RPMI7951 (cell line): ENCODE measurements at places on chromosomes 3 and 15. TPM values are rescaled to one million over a fixed set of nuclear protein-coding genes. Genes with fewer than 3 reads are reported as not detected.

DNA sequence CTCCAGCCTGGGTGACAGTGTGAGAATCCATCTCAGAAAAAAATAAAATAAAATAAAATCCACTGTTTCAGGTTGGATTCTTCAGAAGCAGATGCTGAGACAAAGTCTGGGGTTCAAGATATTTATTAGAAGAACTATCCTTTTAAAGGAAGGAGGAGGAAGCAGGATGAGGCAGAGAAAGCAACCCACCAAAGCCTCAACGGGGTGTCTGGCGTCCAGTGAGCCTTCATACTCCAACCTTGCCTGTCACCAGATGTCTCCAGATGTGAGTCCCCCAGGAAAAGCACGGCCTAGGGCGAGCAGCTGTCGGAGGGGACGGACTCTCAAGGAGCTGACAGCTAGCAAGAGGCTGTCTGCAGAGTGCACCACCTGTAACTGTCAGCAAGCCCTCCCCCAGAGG lies 37.3 kb downstream of the MB21D2 start:
- no peak for DNase-seq

DNA sequence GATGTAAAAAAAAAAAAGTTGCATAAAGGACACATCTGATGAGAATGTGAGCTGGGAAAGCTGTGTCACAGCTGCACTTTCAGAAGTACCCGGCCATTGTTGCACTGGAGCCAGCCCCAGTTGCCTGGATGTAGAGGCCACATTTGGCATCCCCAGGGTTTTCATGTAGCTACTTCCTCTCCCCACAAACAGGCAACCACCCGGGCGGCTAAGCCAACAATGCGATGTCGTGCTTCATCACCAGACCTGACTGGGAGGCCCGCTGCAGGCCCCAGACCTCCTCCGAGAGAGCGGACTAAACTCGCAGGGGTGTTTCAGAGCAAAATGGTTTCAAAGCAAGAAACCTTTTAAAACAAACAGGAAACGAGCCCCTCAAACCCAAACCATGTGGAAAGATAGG lies 142.3 kb downstream of the TMCO5A start:
- no peak for DNase-seq

DNA sequence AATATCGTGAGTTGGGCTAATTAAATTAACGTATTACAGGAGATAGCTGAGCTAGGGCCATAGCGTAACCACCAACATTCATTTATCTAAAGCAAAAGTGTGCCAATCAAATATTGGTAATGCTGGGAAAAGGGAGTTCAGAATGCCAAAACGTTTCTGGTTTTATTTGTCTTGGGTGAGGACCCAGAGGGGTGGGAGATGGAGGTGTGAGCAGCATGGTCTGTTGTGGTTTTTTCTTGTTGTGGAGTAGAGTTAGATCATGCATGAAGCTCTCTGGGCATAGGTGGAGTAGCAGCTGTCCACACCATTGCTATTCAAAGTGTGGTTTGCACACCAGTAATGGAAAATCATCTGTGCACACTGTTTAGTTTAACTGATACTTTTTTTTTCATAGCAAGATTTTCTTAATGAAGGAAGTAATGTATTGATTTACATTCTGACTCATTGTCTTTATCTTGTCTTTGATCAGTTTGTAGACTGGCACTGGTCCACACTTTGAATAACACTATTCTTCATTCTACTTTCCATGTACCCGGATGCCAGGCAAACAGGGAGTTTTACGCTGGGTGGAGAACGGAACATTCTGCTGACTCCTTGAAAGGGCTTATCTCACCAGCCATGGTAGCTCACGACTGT lies 50.8 kb upstream of the CRTC3 start:
- DNase-seq, result peak; percentile 49

DNA sequence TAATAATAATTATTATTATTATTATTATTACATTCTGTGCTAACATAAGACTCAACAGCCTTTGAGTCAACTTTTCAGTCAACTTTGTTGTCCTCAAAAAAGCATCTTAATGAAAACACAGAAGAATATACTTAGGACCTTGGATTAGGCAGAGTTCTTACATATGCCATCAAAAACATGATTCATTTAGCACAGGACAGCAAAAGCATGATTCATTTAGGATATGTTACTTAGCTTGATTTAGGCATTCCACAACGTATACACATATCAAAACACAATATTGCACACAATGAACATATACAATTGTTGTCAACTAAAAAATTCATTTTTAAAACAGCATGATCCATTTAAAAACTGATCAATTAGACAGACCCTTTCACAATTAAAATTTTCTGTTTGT lies 213.0 kb downstream of the FMN1 start:
- DNase-seq, result peak; percentile 31

DNA sequence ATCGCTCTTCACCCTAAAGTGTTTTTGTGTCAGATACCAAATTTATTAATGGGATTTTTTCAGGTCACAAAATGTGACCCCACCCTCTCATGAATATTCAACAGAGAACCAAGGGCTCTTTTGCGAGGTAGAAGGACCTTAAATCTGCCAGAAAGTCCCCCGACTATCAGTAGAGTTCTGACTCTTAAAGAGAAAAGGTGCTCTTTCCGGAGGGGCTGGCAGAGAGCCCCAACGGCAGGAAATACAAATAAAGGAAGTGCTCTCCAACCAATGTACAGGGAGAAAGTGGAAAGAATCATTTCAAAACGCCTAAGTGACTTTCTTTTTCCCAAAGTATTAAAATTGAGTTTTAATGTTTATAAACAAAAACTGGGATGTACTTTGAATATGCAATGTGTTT lies 517.2 kb downstream of the FOXP1 start:
- DNase-seq, result no peak

- no peak for DNase-seq
Measured at GRCh38 chr3:63945558-63946096, 33.4 kb upstream of the SCAANT1 start.

DNA sequence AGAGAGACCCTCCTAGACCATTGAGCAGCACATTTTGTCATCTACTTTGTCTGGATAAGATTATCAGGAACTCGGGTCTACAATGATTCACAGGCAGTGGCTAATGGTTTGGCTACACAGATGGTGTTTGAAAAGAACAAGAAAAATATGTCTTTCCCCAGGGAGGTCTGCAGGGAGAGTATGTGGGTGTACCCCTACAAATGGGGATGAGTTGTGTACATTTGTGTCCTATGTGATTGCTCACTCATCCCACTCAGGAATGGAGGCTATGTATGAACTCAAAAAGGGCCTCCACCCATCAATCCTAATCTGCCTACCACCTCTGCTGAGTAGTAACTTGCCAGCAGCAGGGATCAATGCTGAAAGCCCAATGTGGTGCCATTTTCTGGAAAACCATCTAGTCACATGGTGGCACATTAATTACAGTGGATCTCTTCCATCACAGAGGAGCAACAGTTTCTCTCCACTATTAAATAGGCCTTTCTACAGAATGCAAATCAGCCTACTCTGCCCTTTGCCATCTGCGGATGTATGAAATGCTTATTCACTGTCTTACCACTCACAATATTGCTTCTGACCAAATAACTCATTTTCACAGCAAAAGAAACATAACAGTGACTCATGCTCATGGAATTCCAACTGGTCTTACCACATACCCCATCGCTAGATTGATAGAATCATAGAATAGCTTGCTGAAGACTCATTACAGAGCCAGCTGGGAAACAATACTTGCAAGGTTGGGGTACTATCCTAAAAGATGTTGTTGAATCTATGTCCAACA lies 48.3 kb upstream of the TRIM42 start:
- DNase-seq, result peak; percentile 96

- no peak for DNase-seq
Measured at GRCh38 chr3:6929918-6930317, 69.0 kb downstream of the GRM7 start.

DNA sequence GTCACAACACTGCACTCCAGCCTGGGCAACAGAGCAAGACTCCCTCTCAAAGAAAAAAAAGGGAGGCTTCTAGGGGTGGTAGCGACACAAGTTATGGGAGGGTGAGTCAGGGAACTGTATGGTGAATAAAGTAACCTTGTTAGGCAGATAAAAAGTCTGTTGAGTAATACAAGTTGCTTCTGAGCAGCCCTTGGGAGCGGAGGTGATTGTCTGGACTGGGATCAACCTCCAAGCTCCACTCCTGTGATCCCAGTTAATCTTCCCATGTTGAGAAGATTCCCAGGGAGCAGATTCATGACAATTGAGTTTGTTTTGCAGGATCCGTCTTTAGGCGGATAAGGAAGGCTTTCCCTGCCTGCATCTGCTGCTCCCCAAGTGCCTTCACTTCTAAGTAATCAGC lies 335.9 kb downstream of the THSD4 start:
- DNase-seq, result no peak

DNA sequence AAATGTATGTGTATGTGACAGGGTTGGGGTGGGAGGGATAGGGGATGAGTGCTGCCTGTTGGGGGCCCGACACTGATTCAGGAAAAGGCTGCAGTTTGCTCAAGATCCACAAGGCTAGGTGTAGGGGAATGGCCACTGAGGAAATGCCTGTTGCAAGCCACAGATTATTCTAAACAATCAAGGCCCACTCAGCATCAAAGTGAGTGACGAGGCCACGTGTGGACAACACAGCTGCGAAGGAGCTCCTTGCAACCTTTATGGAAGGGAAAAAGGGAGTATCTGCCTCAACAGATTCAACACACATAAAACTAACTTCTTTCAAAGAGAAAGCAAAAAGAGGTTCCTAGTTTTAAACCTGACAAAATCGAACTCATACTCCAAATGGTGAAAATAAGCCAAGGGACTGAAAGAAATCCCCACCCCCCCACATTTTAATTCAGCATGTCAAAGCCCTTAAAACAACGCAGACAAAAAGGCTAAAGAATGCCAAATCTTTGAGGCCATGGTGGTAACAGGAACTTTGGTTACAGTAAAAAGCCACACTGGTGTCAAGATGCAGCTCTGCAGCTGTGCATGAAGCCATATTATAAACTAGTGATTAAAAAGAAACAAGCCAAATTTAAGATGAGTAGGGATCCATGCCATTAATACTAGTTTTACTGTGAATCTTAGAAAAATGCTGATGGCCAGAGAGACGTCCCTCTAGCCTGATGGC lies 3.6 kb downstream of the POLG start:
- DNase-seq, result no peak

DNA sequence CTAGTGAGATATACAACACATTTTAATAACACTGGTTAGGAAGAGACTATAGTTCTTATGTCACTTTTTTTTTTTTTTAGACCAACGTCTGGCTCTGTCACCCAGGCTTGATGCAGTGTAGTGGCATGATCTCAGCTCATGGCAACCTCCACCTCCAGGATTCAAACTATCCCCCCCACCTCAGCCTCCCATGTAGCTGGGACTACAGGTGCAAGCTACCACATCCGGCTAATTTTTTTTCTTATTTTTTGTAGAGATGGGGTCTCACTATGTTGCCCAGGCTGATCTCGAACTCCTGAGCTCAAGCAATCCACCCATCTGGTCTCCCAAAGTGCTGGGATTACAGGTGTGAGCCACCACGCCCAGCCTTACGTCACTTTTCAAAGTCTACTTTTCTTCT lies 100.8 kb downstream of the FOXP1 start:
- DNase-seq, result no peak

DNA sequence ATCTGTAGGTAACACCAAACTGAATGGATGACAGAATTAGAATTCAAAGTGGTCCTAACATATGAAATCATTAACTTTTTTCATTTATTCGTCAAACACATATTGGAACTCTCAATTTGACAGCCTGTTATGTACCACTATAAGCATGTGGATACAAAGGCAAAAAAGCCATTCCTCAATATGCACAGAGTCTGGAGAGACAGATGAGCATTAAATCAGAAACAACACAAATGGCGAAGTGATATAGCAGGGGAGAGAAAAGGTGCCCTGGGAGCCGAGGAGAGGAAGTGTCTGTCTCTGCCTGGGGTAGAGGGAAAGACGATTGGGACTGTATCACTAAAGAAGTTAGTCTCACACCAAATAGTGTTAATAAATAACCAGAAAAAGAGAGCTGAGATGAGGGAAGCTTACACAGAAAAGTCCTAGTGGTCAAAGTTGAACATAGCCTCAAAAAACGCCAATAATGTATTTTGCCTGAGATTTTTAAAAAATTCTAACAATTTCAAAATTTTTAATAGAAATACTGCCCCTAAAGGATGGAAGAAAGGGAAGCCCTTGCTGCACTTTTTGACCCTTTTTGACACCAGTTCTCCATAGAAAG lies 417.5 kb downstream of the TUSC7 start:
- DNase-seq, result no peak

DNA sequence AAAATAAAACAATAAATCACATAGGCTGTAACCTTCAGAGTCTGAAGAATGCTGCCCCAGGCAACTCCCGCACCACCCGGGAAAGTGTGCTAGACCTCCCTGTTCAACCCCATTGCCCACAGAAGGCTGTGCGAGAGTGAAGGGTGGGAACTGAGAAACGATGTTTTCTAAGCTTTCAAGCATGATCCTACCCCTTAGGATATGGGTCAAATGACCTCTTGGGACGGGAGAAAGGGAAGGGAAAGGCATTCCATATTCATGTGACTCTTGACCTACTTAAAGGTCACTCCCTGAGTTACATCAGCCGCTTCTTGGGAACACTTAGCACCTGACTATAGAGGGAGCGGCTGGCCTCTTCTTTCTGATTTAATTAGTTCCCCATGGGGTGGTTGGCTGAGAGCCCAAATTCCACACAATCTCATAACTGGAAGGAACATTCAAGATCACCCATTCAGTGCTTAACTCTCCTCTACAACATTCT lies 114.7 kb upstream of the SLC24A5 start:
- DNase-seq, result no peak

CCK gene
- total RNA-seq, result 1.6 and 7.7 TPM in 2 replicates

MGLL gene
- total RNA-seq, result 42.0 and 48.4 TPM in 2 replicates

GOLGA6L9 gene
- 1.9 TPM in 2 replicates for total RNA-seq

PLA2G4F gene
- not detected in 2 replicates for total RNA-seq

ARHGEF3 gene
- 9.8 and 14.5 TPM in 2 replicates for total RNA-seq

LRRC2 gene
- total RNA-seq, result 0.12 and 0.59 TPM in 2 replicates

DCBLD2 gene
- 245 and 306 TPM in 2 replicates for total RNA-seq
